ENCODE measurements at places on chromosomes 5 and 9. TPM values are rescaled to one million over a fixed set of nuclear protein-coding genes. Genes with fewer than 3 reads are reported as not detected.

Gene PCDHB4
- 0.20 TPM for total RNA-seq

Gene CARTPT
- total RNA-seq: not detected

Gene CCDC152
- 0.26 TPM for total RNA-seq

Gene CBY3
- total RNA-seq: not detected

Gene PAPPA
- total RNA-seq: 201 TPM

Gene TMEM252
- total RNA-seq: not detected

Gene SV2C
- not detected for total RNA-seq

Gene CDH10
- 2.4 TPM for total RNA-seq

Gene HEMGN
- total RNA-seq: not detected
